ENCODE measurements at places on chromosomes 7 and 10.
A peak's percentile ranks its signal among the peaks of the same experiment; 100 is the strongest.

DNA sequence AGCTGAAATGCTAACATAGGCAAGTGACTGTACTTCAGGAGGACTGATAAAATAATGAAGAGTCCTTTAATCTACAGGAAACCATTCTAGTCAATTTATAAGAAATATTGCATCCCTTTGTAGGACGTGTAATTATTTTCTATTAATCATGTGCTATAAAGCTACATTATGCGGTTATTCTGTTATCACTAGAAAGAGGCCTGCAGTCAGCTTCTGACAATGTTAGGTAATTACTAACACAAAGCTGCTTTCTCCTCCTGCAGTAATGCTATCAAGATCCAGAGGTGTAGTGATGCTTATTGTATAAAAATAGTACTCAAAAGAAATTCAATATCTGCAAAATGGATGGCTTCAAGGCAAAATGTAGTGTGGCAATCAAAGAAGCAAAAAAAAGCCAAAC is 191.1 kb downstream of the SKAP2 start:
- no peak for DNase-seq

- DNase-seq, result no peak
Measured at GRCh38 chr7:91355695-91356435, 91.6 kb downstream of the FZD1 start.

GRCh38 chr10:102322914-102323313 is 72.6 kb upstream of the NFKB2 start:
- no peak for DNase-seq

GRCh38 chr10:5447611-5448071 is 35.3 kb downstream of the NET1 start:
- DNase-seq, result peak; percentile 53

- no peak for DNase-seq
Measured at GRCh38 chr10:42640610-42641229, 2.4 kb upstream of the ZNF33B start.

DNA sequence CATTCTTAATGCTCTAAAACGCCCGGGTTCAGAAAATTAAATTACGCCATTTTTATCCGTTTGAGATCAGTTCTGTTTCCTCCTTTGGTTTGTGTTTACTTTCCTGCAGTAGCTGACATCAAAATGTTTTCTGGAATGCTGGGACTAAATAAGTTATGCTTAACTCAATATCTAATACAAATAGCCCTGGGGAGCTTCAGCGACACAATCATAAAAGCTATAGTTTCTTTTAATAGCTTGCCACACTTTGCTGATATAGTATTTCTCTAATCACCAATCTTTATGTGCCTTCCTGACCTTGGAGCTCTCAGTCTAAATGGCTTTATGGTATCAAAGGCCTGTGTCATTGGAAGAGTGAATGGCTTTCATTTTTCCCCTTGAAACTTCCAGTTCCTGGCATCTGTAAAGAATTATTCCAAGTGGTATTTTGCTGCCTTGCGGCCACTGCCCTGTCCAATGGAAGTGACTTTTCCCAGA is 202.7 kb downstream of the HDAC9 start:
- no peak for DNase-seq

DNA sequence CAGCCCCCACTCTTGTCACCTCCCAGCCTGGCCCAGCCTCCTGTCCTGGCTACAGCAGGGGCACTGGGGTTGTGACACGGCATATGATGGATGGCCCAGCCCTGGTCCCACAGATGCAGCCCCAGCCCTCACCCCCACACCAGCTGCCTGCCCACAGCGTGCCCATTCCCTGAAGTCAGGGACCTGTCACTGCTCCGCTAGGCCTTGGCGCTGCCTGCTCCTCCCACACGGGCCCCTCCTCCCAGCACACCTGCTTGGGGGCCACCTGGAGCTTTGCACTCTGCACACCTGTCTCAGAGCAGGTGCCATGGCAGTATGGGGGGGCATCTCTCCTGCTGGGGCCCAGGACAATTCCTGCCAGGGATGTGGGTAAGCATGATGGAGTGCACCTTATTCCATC is 3.5 kb downstream of the GCK start:
- DNase-seq, result no peak

- no peak for DNase-seq
Measured at GRCh38 chr10:100656454-100656853, 88.9 kb upstream of the PAX2 start.

GRCh38 chr7:121798896-121799295 is 74.1 kb upstream of the PTPRZ1 start:
- no peak for DNase-seq

DNA sequence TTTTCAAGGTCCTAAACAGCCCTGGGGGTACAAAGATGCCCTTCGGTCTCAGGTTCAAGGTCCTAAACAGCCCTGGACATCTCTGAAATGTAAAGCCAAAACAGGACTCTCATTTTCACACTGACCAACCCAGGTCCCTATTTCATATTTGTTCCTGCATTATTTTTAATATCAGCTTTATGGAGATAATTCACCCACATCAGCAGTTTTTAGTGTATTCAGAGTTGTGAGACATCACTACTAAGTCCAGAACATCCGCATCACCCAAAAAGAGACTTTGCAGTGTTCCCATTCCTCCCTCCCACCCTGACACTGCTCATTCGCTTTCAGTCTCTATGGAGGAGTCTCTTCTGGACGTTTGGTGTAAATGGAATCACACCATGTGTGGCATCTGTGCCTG is 420.2 kb downstream of the PTPRN2 start:
- DNase-seq, result no peak

DNA sequence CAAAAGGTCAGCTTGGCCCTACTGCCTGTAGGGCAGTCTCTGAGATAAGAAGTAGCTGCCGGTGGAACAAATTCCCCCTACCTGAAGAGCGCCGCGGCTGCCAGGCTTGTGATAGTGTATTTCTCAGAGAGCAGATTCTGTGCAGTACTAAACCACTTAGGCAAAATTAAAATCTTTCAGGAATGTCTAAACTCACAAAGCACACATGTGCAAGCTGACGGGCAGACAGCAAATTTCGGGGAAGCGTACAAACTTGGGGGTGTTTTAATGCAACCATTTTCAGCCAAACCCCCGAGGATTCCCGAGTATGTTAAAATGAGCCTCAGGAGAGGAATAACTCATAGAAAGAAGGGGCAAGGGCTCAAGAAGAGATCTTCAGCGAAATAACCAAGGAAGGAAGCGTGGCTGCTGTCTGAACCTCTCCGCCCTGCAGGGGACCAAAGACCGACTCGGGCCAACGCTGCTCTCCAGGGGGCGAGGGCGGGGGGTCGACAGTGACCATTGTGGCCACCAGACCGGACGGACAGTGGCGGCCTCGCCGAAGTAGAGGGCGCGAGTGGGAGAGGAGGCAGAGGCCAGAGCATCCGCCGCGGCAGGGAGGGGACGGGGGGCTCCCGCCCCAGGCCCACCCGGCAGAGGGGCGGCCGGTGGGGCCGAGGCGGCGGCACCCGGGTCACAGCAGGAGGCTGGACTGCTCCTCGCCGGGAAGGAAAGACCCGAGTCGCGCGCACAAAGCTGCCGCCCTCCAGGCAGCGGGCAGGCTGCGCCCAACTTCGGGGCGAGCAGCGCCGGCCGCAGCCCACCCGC is 819 bp downstream of the HYCC1 start:
- peak; percentile 21 for DNase-seq

- no peak for DNase-seq
Measured at GRCh38 chr7:6175645-6176044, 96.8 kb downstream of the CYTH3 start.

- no peak for DNase-seq
Measured at GRCh38 chr7:133253519-133253875, 619 bp downstream of the EXOC4 start.

DNA sequence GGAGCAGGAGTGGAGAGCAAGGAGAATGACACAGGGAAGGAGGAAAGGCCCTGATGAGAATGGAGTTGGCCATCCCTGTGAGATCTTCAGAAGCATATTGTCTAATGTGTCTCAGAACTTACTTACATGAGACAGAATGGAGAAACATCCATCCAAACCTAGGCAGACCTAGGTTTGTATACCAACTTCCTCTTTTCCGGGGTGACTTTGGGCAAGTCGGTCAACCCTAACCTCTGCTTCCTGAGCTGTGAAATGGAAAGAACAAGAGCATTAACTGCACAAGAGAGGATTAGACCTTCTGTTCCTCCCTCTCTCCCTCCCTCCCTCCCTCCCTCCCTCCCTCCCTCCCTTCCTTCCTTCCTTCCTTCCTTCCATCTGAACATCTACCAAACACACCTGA is 4.5 kb downstream of the GHRHR start:
- DNase-seq, result no peak

GRCh38 chr7:76310102-76310957 is 7.9 kb downstream of the HSPB1 start:
- DNase-seq, result no peak

DNA sequence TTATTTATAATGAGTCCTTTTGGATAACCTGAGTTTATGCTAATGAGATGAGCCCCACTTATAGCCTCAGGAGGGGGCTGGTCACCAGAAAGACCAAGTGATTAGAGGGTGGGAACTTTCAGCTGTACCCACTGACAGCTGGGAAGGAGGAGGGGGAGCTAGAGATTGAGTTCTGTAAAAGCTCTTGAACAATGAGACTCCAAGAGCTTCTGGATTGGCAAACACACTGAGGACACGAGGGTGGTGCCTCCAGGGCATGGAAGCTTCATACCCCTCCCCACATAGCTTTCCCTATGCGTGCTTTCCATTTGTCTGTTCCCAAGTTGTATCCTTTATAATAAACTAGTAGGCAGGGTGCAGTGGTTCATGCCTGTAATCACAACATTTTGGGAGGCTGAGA is 20.3 kb downstream of the MRPS24 start:
- DNase-seq, result no peak

- no peak for DNase-seq
Measured at GRCh38 chr10:126438407-126438783, 50.1 kb upstream of the ADAM12 start.

- no peak for DNase-seq
Measured at GRCh38 chr7:24026351-24026750, 257.6 kb upstream of the NPY start.

- peak; percentile 24 for DNase-seq
Measured at GRCh38 chr10:110901954-110902819, 16.8 kb downstream of the BBIP1 start.

DNA sequence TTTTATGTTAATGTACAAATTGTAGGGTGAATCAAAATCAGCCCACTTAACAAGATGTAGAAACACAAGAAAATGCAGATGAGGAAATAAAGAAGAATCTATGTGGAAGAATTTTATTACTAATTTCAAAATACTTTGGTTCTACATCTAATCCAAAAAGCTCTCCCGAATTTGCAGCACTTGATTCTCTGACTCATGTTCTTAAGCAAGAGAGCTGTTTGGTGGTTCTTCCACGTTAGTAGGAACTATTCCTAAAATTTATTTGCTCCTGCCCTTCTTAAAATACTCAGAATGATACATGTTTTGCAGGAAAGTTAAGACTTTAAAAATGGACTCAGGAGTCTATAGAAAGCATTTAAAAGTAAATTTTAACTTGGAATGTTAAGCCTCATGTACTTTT is 91.8 kb downstream of the ZMYND11 start:
- no peak for DNase-seq

- DNase-seq, result no peak
Measured at GRCh38 chr7:86301301-86301700, 342.4 kb upstream of the GRM3 start.
